Stomach (tissue), 19 donors: ENCODE measurements at places on chromosomes 5 and 9. TPM values are rescaled to one million over a fixed set of nuclear protein-coding genes. Genes with fewer than 3 reads are reported as not detected.

- DNase-seq: no peak
Observed at GRCh38 chr9:123312306-123312877, 43.6 kb upstream of the CRB2 start.

- no peak for DNase-seq
Observed at GRCh38 chr5:166767858-166768257, 1523.6 kb upstream of the WWC1 start.

GRCh38 chr9:11417782-11418181, 805.0 kb upstream of the PTPRD start:
- no peak for DNase-seq

GRCh38 chr9:135908093-135908753, 877 bp upstream of the CAMSAP1 start:
- DNase-seq: no peak

PCDHGA2 gene
- 1.3 TPM for total RNA-seq

DNA sequence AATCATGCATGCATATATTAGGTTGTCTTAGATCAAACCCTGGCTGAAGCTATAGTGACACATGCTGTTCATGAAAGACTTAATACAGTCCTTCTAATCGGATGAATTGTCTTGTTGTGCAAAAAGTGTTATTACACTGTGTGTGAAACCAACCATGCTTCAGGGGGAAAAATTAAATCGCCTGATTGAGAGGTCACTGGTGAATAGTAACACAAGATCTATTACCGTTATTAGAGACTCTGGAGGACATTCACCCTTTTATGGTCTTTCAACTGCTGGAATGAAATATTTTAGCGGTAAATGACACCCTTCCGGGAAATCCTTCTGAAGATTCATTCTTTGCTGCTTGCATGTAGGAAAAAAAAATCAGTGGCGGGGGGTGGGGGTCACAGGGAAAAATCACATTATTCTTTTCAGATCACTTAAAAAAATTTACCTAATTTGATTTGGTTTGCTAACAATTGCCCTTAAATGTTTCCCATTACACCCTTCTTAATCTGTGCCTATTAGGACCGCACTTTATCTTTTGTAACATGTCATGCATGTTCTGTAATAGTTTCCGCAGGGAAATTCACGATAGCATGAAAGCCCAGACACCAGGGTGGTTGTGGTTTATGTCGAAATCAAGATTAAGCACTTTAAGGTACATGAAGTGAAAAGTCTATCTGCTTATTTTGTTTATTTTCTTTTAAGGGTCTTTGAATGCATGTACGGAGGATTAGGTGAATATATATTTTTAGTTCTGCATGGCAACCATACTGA, 120.6 kb downstream of the FOCAD start:
- DNase-seq: no peak

DNA sequence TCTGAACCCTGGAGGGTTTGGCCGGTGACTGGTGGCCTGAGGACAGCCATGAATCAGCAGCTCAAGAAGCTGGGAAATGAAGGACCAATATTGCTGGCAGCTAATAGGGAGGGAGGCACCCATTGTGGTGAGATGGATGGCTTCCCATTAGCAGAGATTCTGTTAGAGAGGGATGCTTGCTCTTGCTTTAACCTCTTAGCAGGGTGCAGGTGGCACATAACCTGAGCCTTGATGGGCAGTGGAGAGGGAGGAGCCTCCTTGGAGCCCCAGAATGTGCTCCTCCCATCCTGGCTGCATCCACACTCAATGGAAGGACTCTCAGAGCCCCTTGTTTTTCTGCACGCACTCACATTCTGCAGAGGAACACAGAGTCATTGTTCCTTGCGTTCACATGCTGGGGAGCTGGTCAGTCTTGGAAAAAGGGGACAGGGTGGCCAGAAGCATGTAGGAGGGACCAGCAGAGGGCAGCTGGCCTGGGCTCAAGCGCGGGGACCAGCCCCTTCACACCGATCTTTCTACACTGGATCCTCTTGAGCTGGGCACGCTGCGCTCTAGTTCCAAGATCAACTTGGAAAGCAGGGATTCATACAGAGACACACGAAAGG, 161.8 kb downstream of the MED10 start:
- DNase-seq: no peak

DNA sequence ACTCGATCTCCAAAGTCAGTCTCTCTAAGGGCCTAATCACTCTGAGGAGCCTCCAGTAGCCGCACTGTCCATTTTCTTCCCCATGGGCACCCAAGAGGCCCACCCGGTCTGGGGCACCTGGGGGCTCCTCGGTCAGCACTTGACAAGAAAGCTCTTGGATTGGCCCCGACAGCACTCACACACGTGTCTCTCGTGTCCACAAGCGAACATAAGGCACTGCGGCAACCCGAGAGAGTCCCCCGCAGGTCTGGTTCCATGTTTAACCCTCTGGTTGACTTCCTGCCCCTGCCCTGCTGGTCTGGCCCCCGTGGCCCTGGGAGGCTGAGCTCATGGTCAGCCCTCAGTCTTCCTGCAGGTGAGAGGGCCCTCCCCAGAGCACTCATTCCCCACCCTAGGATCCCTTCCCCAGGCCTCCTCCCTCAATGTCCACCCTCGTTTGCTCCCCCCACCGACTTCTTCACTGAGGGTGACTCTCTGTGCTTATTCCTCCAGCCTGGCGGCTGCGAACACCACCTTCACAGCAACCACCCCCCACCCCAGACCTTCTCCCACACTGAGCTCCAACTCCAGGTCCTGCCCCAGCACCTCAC, 16.3 kb upstream of the LRRC14B start:
- no peak for DNase-seq

TNFSF15 gene
- total RNA-seq: 1.4 TPM

GRCh38 chr9:135320331-135320730, 159.3 kb upstream of the PPP1R26 start:
- DNase-seq: no peak

FOXD4L3 gene
- total RNA-seq: not detected

ABL1 gene
- 51.4 TPM for total RNA-seq

DNA sequence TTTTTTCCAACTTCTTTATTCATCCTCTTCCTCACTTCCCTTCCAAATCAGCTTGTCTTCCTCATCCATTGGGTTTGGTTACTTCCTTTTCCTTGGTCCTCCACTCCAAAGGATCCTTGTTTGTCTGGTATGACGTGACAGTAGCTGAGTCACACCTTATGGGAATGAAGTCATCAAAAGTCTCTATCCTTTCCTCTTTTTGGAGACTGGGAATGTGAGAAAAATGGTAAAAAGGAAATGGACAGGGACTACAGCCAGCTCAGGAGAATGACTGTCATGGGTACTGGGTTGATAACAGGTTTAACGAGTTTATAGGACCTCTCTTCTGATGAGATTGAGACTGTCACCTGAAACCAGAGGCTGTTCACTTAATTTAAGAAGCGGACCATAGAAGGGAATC, 76.2 kb upstream of the MYO10 start:
- no peak for DNase-seq

- no peak for DNase-seq
Observed at GRCh38 chr9:85303757-85304134, 438.0 kb downstream of the AGTPBP1 start.

- peak; percentile 84 for DNase-seq
Observed at GRCh38 chr5:65483546-65484346, 2.0 kb upstream of the ADAMTS6 start.

PCDHAC1 gene
- total RNA-seq: not detected

IER5L gene
- total RNA-seq: 2.6 TPM

- no peak for DNase-seq
Observed at GRCh38 chr9:124828489-124829333, 24.5 kb upstream of the WDR38 start.

SNCAIP gene
- total RNA-seq: not detected

GRCh38 chr5:169911448-169912212, 68.7 kb downstream of the INSYN2B start:
- DNase-seq: no peak

HMMR gene
- total RNA-seq: 10.1 TPM

DNA sequence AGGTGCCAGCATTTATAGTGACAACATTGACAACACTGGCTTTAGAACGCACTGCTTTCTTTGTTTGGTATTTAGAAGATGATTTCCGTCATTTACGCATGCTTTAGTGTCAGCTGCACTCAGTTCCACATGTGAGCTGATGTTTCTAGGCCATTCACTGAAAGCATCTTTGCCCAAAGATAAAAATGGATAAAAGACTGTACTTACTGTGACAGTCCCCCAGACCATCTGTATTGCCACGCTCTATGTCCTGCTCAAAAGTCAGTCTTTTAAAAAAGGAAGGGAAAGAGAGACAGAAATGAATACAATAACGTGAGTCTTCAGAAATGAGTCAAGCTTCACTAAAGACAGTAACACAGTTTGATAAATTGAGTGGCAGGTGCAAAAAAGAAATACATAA, 99.3 kb downstream of the SEMA6A start:
- no peak for DNase-seq

GRCh38 chr5:77881528-77881927, 105.4 kb upstream of the TBCA start:
- no peak for DNase-seq

DMRTA1 gene
- total RNA-seq: 3.5 TPM

GABRA1 gene
- 0.92 TPM for total RNA-seq

LCN15 gene
- total RNA-seq: not detected

DNA sequence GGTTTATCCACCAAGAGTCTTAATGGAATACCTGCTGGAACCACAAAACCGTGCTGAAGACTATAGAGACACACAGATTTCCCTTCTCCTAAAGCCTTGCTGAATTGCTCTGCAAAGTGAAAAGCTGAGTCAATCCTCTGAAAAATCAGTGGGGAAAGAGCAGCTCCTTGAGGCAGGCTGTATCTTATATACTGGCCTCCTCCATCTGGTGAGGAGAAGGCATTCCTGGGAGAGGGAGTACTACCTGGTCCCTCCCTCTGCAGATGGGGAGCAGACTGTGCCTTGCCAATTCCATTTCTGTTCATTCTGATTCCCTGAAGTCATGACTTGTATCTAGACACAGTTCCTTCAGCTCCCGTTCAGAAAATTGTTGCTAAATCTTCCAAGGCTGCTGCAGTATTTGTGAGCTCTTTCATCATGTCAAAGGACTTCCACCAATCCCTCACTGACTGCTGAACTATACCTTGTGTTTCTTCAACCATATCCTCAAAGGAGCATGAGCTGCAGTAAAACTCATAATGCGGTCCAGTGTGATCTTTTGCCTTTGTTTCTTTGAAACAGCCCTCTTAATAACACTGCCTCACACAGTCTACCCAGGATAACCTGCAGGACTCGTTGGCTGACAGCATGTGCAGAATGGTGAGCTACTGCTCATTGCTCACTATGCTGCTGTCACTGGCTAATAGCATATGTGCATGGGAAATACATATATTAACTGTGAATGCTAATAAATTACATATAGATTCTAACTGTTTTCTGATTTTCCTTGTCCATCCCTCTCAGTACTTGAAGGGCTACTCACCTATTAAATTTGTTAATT, 84.5 kb downstream of the FOXD1 start:
- DNase-seq: no peak

GRCh38 chr9:33408087-33408486, 5.7 kb upstream of the AQP7 start:
- DNase-seq: no peak

ST8SIA4 gene
- total RNA-seq: 7.7 TPM

DNA sequence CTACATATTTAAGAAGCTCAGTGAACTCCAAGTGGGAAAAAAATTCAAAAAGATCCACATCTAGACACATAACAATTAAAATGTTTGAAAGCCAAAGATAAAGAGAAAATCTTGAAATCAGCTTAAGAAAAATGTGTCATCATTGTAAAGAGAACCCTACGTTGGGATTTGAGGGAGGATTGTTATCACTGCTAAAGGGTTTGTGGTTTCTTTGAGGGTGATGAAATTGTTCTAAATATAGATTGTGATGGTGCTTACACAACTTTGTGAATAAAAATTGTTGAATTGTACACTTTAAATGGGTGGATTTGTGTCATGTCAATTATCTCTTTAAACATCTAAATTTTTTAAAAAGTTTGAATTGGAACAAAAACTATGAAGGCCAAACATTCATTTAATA, 92.2 kb upstream of the ADAMTS19 start:
- no peak for DNase-seq

GRCh38 chr5:37326536-37326935, 44.4 kb downstream of the NUP155 start:
- no peak for DNase-seq

DNA sequence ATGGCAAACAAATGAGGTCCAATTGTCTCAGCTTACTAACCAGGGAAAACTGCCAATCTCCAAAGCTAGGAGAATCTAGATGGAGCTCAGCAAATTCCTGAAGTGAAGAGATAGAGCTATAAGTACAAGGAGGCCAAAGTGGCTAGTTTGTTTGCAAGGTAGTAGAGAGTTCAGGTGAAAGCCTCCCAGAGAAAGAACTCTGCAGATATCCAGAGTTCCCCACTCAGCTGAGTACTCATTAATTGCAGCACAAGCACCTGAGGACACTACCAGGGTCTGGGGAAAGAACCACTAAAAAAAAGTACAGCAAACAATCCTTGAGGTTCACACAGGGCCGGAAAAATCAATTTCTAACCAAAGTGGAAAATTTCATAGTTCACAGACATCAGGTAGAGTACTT, 250.9 kb downstream of the TMEM232 start:
- DNase-seq: no peak

CCNG1 gene
- total RNA-seq: 131 TPM

PRELID2 gene
- 11.9 TPM for total RNA-seq

TMEM232 gene
- total RNA-seq: not detected

DNA sequence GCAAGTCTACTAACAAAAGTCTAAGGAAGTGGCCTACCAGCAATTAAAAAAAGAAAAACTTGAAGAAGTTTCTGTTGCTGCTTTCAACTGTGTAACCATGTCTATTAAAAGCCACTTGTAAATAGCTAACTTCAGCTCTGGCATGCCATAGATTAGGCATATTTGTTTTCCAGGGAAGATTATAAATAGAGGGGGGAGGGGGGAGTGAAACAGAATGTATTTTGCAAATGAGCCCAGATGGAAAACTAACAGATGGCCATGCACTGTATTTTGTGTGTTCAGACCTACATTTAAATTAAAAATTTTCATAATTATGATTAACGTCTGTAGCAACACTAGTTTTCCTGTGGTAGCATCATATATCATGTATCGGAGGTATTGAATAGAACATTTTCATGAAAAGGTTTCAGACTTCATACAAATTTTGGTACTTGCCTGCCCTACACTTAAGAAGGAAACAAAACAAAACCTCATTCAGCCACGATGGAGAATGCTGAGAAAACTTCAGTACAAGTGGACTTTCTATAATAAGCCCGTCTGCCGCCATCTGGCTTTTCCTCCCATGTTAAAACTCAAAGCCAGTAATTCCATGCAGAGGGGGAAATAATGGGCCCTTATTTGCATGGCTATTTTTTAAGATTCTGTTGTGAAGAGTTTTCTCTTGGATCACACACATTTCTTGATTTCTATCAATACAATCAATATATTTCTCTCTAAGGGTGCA, 220.4 kb upstream of the SMARCA2 start:
- peak; percentile 10 for DNase-seq

AGXT2 gene
- total RNA-seq: not detected

- peak; percentile 48 for DNase-seq
Observed at GRCh38 chr5:160347448-160347847, 23.0 kb downstream of the C1QTNF2 start.

- no peak for DNase-seq
Observed at GRCh38 chr5:5374009-5374715, 48.3 kb upstream of the ICE1 start.
